ENCODE measurements at places on chromosomes 7 and 10. TPM values are rescaled to one million over a fixed set of nuclear protein-coding genes. Genes with fewer than 3 reads are reported as not detected.
A peak's percentile ranks its signal among the peaks of the same experiment; 100 is the strongest.

Gene GRID2IP
- total RNA-seq: not detected

Gene MICU1
- total RNA-seq: 40.3 TPM

Gene AP5Z1
- total RNA-seq: 41.1 TPM

Gene EEPD1
- total RNA-seq: 63.5 TPM

Gene KCTD7
- total RNA-seq: 23.2 TPM

Gene CDK6
- 49.4 TPM for total RNA-seq

Gene FGFBP3
- 0.71 TPM for total RNA-seq

Gene PTF1A
- total RNA-seq: not detected

Gene GNGT1
- total RNA-seq: not detected

Gene DDC
- total RNA-seq: not detected

Gene CALML5
- total RNA-seq: not detected

- no peak for DNase-seq
Observed at GRCh38 chr10:124498056-124498455, 36.4 kb downstream of the LHPP start.

GRCh38 chr10:117094856-117095255, 43.2 kb downstream of the VAX1 start:
- no peak for DNase-seq

DNA sequence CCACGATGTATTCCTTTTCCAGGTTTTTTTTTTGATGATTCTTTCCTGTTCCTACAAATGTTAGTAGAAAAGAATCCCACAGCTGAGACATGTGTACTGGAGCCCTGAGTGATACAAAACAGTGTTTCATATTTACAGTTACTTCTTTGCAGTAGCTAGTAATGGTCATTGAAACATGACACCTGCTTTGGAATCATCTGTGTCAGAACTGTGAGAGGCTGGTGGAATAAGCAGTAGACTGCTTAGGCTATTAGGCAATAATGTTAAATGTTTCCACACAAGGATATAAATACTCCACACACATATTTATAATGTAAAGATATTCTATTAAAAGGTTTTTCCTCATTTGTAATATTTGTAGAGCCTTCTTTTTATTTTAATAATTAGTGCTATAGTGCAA, 394.0 kb downstream of the THSD7A start:
- DNase-seq: no peak

GRCh38 chr7:127792528-127793342, 140.7 kb downstream of the SND1 start:
- DNase-seq: peak; percentile 81

- DNase-seq: no peak
Observed at GRCh38 chr10:125037145-125037877, 95.4 kb downstream of the ZRANB1 start.

DNA sequence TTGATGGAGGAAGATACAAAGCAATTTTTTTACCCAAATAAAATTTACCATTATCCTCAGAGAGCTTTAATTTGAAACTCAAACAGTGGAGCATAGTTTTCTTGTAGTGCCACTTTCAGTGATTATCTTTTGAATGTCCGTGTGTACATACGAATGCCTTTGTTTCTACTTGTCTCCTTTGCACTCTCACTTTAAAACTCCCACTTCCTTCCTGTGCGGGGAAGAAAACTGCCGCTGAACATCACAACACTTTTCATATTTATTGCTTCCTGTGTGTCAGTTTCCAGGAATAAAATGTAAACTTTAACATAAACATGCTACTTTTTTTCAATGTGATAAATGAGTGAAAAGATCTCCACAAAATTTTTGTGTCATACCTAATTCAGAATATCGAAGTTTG, 102.4 kb downstream of the SEMA3A start:
- DNase-seq: no peak

GRCh38 chr10:128210215-128211063, 84.2 kb upstream of the MKI67 start:
- DNase-seq: no peak

GRCh38 chr7:74183653-74184450, 9.7 kb downstream of the EIF4H start:
- DNase-seq: peak; percentile 52

DNA sequence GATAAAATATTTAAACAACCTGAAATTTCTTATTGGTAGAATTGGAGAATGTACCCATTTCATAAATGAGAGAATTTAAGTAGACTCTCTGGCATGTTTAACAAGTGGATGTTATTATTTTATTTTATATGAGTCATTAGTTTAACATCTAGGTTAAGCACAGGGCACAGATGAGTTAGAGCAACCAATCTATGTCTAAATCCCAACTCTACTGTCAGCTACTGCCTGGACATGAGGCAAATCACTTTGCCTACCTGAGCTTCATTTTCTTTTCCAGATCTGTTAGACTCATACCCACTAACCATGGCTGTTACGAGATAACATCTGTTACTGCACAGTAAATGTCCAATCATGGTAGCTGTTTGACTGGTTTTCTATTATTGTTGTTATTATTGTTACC, 251.1 kb downstream of the INHBA start:
- no peak for DNase-seq

DNA sequence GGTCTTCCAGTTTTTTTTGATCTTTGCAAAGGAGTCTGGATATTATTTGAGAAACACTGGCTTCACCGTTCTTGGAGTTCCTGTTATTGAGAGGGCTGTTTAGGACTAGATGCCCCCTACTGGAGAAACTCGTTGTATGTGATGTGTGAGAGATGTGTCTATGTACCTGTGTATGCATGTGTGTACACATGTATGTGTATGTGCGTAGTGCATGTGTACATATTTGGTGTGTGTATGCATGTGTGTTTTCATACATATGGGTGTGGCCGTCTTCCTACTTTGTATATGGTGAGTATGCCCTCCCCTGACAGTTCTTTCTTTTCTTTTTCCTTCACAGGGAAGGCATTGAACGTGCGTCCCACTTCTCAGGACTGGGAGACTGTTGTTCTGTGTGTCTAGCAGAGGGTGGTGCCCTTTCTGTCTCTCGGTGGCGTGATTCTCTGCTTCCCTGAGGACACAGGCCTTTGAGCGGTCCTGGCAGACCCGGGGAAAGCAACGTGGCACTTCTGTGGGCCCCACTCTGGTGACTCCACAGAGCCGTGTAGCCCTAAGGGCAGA, 3.0 kb upstream of the CALHM3 start:
- peak; percentile 92 for DNase-seq

GRCh38 chr10:11504566-11505285, 106.7 kb downstream of the USP6NL start:
- DNase-seq: no peak

- no peak for DNase-seq
Observed at GRCh38 chr7:102425639-102426267, 7.6 kb upstream of the ORAI2 start.

GRCh38 chr7:82049891-82050533, 280.2 kb upstream of the HGF start:
- no peak for DNase-seq

- no peak for DNase-seq
Observed at GRCh38 chr7:118844748-118845147, 620.2 kb downstream of the ANKRD7 start.

DNA sequence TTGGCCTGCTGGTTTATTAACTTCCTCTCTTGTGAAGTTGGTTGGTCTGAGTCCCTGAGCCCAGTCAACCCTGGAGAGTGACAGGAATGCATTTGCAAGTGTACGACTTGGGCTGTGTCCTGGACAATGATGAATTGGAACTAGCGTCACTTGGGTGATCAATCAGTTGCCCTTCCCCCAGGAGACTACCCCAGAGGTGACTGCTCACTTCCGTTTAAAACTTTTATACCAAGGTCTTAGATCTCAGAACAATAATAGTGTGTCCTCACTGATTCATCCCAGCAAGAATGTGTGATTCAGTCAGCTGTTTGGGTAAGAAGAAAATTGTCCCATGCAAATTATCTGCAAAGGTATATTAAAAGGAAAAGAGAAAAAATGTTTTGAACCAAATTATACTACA, 102.9 kb upstream of the ARMC3 start:
- no peak for DNase-seq

GRCh38 chr7:41785265-41785664, 82.4 kb upstream of the INHBA start:
- no peak for DNase-seq
